T-helper 22 cell (primary cell): ENCODE measurements at places on chromosomes 5 and 9.

GRCh38 chr9:4832786-4833579, 40.2 kb downstream of the RCL1 start:
- DNase-seq, result no peak

- no peak for DNase-seq
Measured at GRCh38 chr9:137195525-137196220, 4.9 kb downstream of the TPRN start.

DNA sequence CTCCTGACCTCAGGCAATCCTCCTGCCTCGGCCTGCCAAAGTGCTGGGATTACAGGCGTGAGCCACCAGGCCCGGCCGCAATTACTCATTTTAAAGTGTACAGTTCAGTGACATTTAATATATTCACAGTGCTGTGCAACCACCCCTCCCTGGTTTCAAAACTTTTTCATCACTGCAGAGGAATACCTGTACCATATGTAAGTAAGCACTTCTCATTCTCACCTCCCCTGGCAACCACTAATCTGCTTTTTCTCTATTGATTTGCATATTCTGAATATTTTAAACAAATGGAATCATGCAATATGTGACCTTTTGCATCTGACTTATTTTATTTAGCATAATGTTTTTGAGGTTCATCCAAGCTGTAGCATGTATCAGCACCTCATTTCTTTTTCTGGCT, 21.3 kb upstream of the KIAA1958 start:
- no peak for DNase-seq

DNA sequence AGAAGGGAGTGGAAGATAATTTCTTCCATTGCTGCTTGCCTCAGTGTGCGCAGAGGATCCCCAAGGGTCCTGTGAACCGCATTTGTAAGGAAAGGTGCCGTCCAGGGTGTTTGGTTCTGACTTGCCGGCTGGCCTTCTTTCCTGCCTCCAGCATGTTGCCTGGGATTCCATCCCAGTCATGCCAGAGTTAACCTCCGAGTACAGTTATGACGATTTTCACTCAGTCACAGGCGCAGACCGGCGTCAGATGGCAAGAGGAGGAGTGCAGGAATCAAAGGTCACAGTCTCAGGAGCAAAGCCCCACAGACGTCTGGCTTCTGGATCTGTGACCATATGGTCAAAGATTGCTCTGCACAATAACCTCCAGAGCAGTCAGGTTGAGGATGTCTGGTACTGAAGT, 5.9 kb upstream of the GADD45G start:
- no peak for DNase-seq
